Omental fat pad (tissue), 4 donors: ENCODE measurements at places on chromosomes 5 and 9. TPM values are rescaled to one million over a fixed set of nuclear protein-coding genes. Genes with fewer than 3 reads are reported as not detected.

The CD72 gene
- total RNA-seq = 3.8 TPM

The RNF183 gene
- not detected for total RNA-seq

The C1QTNF2 gene
- 0.47 TPM for total RNA-seq

The SHISAL2B gene
- total RNA-seq = 0.69 TPM

The WWC1 gene
- 12.2 TPM for total RNA-seq

The ADCY2 gene
- total RNA-seq = 1.7 TPM

The MEIKIN gene
- not detected for total RNA-seq

The NMUR2 gene
- total RNA-seq = not detected

The ARID3C gene
- total RNA-seq = not detected

The SGCD gene
- 2.5 TPM for total RNA-seq

The PDE6A gene
- total RNA-seq = not detected

- DNase-seq = no peak
Measured at GRCh38 chr9:97501972-97502221, 431 bp downstream of the TMOD1 start.

DNA sequence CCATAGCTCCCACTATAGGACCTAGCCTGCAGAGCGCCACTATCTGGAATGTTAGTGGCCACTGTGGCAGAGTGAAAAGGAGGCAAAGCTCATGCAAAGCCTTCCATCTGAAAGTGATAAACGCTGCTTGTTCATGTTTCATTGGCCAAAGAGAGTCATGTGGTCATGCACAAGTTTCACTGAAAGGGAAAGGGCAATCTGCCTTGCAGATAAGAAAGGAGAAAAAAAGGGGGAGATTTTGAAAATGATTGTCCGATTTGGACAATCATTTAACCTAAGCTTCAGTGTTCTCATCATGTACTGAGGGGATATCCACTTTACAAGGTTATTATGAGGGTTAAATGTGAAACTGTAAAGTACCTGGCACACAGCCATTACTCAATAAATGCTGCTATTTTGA, 9.0 kb upstream of the MOB3B start:
- no peak for DNase-seq

DNA sequence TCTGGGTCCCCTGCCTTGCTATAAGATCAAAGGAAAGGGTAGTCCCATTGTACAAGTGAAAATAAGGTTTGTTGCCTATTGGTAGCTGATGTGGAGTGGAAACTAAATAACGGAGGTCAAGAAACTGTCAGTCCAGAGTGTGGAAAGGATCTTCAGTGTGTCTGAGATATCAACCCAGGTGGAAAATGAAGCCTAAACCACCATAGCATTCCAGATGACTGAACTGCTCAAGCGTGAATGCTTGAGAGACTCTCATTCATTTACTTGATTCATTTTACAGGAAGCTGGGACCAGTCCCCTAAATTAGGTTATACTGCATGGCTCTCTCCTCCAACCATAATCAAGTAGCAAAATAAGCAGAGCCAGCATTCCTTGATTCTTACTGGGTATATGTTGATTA, 116.0 kb upstream of the SLC28A3 start:
- no peak for DNase-seq

DNA sequence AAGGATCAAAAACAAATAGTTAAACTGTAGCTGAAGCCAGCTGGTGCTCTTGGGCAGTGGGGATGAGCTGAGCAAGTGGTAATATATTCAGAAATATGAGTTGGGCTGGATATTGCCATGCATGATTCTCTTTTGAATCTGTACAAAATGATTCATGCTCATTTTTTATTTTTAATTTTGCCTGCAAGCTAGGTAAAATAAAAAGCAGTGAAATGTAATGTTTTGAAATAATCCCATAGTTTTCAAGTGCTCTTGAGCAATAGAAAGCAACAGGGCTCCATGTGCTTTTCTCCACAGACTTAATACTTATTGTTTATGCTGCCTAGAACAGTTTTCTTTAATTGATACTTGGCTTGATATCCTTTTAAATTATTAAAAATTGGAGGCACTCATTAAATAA, 489.3 kb downstream of the TLE4 start:
- no peak for DNase-seq

- DNase-seq = no peak
Measured at GRCh38 chr9:110257097-110257841, 962 bp upstream of the TXN start.

DNA sequence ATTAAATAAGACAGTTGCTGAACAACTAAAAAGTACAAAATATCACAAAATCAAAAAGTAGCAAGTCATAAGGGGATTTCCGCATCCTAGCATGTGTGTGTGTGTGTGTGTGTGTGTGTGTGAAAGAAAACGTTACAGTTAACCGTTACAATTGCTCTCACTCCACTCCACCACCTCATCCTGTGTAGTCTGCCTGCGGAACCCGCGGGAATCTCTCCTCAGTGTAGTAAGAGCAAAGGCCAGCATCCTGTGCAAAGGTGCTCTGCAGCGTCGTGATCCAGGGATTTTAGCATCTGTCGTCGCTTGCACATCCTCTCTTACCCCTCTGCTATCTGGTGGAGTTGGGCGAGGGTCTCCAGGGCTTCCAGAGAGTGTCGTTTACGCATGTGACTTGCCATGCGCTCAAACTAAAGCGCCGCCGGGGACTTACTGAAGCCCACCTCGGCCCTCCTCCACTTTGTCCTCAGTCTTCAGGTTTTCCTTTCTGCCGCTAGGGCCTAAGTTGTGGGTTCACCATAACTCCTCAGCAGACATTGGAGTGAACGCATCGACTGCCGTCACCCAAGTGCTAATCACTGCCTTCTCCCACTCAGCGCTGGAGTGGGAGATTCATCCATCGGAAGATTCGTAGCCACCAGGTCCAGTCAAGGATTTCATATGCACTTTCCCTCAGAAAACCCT, 3.9 kb downstream of the CDKN2B start:
- DNase-seq = no peak

- no peak for DNase-seq
Measured at GRCh38 chr5:176545388-176545736, 3.8 kb upstream of the CDHR2 start.

DNA sequence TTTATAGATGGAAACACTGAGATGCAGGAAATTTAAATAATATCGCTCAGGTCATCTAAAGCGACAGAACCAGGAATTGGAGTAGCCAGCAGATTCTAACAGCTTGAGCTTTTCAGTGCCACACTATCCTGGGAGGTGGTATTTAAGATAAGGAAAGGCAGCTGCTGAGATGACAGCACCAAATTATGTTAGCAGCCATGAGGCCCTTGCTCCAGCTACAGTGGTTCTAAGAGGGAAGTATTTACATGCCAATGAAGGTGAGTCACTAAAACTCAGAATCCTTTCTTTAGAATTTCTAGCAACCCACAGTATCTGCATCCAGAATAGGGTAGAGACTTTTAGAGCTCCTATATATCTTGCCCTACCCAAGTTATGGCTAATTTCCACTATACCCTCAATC, 127.0 kb upstream of the VLDLR start:
- no peak for DNase-seq

GRCh38 chr5:15009420-15009819, 137.8 kb upstream of the ANKH start:
- DNase-seq = no peak

DNA sequence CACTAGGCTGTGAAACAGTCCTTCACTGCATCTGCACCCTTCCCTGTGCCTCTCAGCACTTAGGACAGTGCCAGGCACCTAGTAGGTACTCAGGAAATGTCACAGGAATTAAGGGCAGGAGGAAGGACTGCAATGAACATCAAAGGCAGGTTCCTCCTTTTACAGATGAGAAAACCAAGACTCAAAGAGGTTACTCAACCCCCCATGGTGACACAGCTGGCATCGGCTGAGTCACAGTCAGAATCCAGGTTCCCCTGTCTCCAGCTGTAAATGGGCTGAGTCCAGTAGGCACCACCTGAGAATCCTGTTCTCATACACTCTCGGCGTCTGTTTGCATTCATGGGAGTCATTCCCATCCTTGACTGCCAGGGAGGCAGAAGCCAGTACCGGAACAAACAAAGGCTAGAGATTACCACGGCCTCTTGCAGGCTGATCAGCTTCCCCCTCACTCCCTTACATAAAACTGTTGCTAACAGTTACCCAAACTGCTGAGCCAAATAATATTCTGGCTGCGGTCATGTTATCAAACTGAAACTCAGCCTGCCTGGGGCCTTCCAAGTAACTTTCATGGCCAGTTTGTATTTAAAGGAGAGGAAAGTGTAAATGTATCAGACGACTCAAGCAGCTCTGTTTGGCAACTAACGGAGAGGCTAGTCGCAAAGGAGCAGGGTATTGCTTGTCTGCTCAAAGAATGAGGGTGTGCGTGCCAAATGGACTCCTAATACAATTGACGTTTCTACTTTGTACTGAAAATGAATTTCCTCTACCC, 201.7 kb downstream of the PAPPA start:
- no peak for DNase-seq

GRCh38 chr5:160471761-160472160, 50.1 kb downstream of the PTTG1 start:
- no peak for DNase-seq

GRCh38 chr5:80037366-80037765, 2.2 kb downstream of the THBS4 start:
- no peak for DNase-seq

DNA sequence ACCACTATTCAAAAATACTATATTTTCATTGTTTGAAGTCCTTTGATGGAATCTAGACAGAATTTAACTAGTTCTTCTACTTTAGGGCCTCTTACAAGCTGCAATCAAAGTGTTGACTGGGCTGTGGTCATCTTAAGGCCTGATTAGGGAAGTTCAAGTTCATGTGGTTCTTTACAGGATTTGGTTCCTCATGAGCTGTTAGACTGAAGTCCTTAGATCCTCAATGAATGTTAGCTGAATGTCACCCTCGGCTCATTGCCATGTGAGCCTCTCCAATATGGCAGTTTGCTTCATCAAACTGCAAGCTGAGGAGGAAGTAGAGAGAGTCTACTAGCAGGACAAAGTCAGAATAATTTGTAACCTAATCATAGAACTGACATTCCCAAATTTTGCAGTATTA, 135.1 kb downstream of the CSNK1G3 start:
- DNase-seq = no peak

- no peak for DNase-seq
Measured at GRCh38 chr9:4904322-4905134, 80.5 kb upstream of the JAK2 start.

DNA sequence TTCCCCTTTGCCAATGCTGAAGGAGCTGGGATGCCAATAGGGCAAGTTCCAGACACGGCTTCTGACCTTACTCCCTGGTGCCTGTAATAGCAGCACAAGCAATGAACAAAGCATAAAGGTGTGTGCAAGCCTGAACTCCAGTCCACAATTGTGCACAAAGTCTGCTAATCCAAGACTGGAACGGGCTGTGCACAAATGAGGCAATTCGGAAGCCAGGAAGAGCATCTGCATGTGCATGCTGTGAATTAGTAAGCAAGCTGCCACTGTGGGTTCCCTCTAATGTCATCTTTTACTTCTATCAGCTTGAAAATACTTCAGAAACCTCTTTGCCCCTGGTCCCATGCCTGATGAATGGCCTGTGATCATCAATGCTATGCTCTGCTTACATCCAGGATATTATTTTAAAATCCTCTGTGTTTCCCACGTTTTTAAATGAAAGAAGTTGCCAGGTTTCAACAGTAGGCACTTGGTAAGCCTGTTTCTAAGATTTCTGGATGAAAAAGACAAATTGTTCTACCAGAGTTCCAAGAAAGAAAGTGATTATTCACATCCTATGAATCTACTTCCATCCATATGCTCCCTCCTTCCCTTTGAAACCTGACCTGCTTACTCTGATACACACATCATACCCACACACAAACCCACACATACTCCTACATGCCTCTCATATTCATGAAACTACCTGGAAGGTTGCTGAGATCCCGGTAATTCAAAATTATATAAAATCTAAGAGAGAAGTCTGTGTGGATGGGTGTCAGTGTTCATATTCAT, 165.7 kb downstream of the KCTD16 start:
- DNase-seq = no peak

GRCh38 chr5:39148983-39149534, 70.3 kb downstream of the FYB1 start:
- no peak for DNase-seq

DNA sequence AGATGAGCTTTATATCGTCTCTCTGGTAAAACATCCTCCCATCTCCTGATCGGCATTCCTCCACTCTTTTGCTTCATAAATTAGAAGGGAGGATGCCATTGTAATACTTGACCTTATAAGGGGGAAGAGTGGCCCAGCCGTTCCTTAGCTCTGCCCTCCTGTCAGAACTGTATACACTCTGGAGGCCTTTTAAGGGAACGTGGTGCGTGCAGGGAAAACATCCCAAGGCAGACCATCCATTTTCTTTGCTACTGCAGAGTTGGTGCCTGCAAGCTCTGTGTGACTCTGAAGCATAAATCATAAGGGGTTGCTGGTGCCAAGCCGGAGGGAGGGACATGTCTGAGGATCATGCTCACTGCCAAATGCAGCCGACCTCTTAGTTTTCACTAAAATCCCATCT, 90.4 kb downstream of the PGM5 start:
- DNase-seq = no peak

DNA sequence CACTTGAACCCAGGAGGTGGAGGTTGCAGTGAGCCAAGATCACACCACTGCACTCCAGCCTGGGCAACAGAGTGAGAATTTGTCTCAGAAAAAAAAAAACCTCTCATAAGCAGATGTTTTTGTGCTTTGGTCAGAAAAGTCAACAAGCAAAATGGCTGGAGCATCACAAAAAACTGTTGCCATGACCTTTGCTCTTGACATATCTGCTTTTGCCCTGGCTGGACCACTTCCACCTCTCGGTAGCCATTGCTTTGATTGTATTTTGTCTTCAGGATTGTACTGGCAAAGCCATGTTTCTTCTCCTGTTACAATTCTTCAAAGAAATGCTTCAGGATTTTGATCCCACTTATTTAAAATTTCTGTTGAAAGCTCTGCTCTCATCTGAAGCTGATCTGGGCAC, 67.0 kb downstream of the MTMR12 start:
- DNase-seq = no peak

DNA sequence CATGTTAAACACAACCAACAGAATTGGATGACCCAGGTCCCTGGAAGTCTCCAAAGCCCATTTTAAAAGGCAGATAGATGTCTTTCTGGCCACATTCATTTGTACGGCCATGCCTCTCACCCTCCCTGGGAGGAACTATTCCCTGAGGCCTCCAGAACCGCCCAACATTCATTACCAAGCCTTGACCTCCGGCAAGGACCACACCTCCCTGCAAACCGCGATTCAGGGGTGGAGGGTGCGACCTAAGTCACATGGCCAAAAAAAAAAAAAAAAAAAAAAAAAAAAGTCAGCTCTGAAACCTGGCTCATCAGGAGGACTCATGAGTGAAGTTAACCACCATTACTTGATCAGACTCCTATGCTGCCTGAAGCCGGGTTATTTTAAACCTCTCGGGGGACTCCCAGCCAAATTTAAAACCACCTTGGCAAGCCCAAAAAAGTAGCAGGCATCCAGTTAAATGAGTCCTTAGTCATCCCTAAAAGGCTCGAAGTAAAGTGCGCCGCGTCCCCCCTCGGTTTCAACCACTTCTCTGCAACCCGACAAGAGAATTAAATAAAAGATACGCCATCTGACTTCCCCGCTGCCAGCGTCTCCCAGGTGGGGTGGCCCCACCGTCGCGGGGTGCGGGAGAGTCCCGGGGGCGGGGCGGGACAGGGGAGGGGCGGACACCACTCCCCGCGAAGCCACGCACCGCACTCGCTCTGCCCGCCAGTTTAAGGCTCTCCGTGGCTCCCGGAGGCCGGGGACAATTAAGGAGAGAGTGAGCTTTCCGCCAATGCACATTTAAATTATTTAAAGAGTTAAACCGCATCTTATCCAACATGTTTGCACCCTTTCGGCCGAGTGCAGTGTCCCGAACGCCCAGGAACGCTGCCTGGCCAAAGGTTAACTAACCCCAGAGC, 2.3 kb downstream of the KLF9 start:
- DNase-seq = no peak

GRCh38 chr9:136786451-136786850, 4.7 kb upstream of the TMEM141 start:
- DNase-seq = no peak

GRCh38 chr9:13665418-13666066, 386.1 kb upstream of the MPDZ start:
- no peak for DNase-seq
